Kidney (tissue), 22 donors: ENCODE measurements at places on chromosomes 1 and 21. TPM values are rescaled to one million over a fixed set of nuclear protein-coding genes. Genes with fewer than 3 reads are reported as not detected.

SYT11 gene
- 16.8 TPM for total RNA-seq

LCE3E gene
- not detected for total RNA-seq

TCHH gene
- 0.13 TPM for total RNA-seq

TNFRSF18 gene
- 8.1 TPM for total RNA-seq

ACP6 gene
- 43.6 TPM for total RNA-seq

CHAF1B gene
- 2.5 TPM for total RNA-seq

CD1E gene
- total RNA-seq, result 3.5 TPM

- no peak for DNase-seq
These were observed 49.7 kb upstream of the RCC2 start for GRCh38 chr1:17488995-17489767.

DNA sequence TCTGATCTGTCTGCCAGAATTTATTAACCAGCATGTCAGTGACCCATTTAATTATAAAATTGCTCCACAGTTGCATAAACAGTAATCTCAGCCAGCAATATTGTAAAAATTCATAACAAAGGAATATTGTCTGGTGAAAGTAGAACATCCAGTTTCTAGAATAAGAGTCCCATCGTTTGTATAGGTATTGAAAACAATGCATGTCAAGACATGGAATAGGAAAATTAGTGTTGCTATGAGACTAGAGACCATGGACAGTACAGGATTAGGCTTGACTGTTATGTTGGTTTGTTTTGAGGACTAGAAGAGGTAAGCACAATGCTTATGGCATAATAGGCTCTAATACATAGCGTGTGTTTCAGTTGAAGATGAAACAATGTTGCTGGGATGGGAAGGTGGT is 37.1 kb downstream of the ATF6 start:
- no peak for DNase-seq

- peak; percentile 47 for DNase-seq
These were observed 1.4 kb downstream of the DESI2 start for GRCh38 chr1:244654108-244655038.

GRCh38 chr1:39085174-39085573 is 59.0 kb downstream of the NDUFS5 start:
- no peak for DNase-seq

DNA sequence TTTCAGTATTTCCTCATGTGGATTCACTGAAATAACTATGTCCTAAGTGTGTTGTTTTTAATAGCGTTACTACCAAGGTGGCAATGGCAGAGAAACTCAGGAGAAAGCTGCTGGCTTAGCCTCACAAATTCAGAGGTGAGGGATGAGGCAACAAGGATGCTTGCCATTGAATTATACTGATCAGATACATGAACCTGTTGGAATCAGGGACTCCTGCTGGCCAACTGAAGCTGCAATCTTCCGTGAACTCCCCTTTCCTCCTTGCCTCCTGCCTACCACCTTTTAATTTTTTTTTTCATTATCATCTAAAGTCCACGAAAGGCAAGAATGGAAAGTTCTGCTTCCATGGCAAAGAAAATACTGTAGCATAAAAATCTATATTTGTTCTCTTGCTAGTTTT is 254.7 kb downstream of the NFIA start:
- no peak for DNase-seq

DNA sequence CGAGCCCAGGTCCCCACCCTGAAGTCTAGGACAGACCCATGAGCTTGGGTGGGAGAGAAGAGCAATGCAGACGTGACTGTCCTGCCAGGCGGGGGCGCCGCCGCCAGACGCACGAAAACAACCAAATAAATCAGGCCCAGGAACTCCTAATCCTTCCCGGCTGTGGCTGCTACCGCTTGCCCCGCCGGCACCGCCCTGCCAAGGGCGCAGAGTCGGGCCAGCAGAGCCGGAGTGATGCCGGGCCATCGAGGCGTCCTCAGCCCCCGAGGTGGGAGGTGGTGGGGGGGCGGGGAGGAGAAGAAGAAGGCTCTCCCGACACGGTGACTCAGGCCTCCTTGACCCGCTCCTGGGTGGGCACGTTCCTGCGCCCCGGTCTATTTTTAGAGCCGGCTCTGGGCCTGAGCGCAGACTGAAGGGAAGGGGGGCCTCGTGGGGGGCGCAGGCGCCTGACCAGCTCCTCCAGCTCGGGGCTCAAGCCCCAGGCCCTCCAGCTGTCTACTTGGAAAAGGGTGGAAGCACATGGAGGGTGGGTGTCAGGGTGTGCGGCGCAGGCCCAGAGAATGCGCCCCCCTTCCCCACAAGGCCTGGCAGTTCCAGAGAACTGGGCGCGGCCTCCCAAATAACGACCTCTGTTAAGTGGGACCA is 10.7 kb upstream of the COL16A1 start:
- peak; percentile 58 for DNase-seq

DNA sequence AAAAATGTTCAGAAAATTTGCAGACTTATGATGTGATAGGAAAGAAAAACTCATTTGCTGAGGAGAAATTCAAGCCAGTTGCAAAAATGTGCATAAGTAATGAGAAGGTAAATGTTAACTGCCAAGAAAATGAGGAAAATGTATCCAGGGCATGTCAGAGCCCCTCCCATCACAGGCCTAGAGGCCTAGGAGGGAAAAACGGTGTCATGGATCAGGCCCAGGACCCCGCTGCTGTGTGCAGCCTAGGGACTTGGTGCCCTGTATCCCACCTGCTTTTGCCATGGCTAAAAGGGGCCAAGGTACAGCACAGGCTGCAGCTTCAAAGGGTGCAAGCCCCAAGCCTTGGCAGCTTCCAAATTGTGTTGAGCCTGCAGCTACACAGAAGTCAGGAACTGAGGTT is 214.0 kb upstream of the ADGRL4 start:
- no peak for DNase-seq

DNA sequence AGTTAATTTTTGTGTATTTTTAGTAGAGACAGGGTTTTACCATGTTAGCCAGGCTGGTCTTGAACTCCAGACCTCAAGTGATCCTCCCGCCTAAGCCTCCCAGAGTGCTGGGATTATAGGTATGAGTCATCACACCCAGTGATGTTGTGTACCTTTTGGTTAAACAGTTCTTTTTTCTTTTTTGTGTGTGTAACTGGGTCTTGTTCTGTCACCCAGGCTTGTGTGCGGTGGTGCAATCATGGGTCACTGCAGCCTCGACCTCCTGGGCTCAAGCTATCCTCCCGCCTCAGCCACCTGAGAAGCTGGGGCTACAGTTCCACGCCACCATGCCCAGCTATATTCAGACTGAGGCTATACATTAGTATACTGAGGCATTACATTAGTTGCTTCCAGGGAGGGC is 37.8 kb downstream of the GABPB2 start:
- DNase-seq, result no peak

DNA sequence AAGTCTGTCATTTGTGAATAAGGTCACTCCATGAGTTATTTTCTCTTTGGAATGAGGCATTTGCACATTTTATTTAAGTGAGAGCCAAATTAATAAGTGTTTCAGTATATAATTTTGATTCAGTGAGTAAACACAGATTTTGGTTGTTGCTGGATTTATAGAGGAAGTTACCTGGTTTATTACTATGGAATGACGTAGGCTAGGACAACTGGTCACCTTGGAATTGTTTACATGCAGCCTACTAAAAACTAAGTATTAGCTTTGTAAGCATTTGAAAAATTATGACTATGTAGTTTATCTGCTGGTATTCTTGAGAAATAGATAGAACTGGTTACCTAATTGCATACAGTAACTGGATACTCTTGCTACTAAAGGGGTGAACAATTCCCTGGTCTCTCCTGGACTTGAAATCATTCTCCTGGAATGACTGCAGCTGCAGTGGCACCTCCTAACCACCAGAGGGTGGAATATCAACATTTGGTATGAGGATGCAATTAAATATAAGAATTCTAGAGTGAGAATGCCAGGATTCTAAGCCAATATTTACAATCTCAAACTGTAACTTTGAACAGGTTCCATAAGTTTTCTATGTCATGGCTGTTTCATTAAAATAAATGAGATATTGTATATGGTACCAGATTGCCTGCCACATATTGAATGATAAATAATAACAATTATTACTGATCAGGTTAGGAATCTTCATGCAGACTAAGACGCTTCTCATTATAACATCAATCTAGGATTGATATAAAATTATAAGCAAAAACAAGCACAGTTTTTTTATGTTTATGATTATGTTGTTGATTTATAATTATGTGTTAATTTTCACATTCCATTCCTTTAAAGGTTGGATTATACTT is 3.5 kb upstream of the KRTAP27-1 start:
- DNase-seq, result peak; percentile 53

DNA sequence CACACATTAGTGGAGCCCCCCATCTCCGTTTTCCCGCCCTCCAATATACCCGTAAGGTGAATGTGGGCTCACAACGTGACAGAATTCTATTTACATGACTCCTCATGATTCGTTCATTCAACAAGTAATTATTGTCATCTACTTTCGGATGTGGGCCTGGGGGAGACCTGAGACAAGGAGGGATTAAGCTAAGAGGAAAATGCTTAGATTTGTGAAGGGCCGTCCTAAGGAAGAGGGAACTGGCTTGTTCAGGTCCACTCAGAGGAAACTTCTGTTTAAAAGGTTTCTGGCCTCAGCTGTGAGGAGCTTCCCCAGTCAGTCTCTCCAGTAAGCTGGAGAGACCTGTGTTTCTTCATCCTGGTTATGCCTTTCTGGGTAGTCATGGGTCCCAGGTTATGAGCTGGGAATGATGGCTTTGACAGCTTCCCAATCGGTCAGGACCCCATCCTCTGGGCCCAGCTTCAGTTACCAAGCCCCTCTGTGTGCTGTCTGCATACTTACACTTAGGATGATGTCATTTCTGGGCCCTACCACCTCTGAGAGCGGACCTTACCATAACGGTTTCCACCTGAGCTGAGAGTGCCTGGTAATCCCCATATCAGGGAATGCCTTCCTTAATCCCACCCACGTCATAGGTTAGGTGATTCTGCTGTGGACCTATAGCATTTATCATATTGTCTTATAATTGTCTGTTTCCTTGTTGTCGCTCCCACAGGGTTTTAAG is 687 bp upstream of the ERI3 start:
- DNase-seq, result no peak

- DNase-seq, result no peak
These were observed 24.0 kb downstream of the SOX13 start for GRCh38 chr1:204096931-204097330.

GRCh38 chr21:16841975-16842695 is 670.7 kb upstream of the CXADR start:
- no peak for DNase-seq

DNA sequence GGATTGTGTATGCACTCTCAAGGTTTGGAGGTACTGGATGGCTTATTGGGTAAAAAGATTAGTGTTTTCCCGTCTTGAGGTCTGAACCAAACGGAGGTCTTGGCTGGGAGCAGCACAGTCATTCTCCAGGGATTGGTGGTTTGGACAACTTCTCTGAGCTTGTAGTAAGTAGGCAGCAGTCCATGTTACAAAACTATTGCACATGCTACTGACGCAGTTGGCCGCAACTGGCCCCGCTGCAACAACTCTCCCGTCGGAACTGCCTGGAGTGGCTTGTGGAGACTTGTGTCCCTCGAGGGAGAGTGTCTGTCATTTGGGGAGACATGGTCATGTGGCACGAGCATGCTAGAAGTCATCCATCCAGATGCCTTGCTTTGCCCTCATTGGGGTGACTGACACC is 276.0 kb downstream of the TM2D1 start:
- DNase-seq, result peak; percentile 93

GRCh38 chr1:182890927-182891610 is 51.9 kb downstream of the DHX9 start:
- DNase-seq, result no peak

GRCh38 chr1:184843732-184844495 is 89.3 kb upstream of the EDEM3 start:
- no peak for DNase-seq

- peak; percentile 52 for DNase-seq
These were observed 22.3 kb upstream of the SNRPE start for GRCh38 chr1:203839081-203839480.

GRCh38 chr1:153799566-153800465 is 24.6 kb downstream of the SLC27A3 start:
- DNase-seq, result no peak

DNA sequence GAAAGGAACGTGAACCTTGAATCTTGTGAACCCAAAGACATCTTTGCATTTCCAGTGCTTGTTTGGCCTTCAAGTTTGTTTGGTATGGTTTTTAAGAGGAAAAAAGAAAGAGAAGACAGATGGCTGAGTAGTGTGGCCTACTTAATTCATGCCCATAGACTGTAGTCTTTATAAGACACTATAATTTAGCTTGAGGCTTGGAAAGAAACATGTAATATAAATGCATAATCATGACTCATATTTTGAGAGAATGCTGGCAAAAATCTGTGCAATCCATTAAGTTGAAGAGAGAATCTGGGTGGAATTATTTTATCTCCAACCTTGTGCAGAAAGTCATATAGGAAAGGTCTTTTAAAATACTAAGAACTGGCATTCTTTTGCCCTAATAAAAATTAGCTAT is 179.3 kb downstream of the SIPA1L2 start:
- no peak for DNase-seq

GRCh38 chr1:97254731-97255463 is 533.3 kb downstream of the PTBP2 start:
- no peak for DNase-seq

DNA sequence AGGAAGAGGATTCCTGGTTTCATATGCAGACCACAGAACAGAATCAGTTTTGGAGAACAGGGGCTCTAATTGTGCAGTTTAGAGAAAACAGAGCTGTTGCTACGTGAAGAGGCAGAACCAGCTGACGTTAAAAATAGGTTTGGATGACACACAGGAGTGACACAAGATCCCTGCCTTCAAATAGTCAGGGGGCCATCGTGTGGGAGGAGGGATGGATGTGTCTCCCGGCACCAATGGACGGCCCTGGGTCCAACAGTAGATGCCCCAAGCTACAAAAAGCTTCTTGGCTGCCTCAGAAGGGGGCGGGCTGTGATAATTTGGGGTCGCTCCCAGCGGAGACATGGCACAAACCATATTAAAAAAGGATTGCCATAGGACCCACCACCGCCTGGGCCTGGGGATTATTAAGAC is 87.8 kb downstream of the MRPL37 start:
- DNase-seq, result peak; percentile 68

DNA sequence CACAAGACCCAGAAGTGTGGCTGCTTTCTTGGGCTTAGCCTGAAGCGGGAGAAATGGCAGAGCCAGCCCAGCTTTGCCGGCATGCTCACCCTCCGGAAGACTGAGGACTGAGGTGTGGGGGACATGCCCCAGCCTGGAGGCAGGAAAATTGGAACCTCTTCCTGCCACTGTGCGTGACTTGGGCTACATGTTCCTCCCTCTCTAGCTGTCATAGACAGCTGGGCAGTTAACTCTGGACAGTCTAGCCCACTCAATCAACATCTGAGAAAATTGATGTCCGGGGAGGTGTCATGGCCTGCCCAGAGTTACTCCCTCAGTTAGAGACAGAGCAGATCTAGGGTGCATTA is 59.7 kb downstream of the UBE2T start:
- peak; percentile 55 for DNase-seq

DNA sequence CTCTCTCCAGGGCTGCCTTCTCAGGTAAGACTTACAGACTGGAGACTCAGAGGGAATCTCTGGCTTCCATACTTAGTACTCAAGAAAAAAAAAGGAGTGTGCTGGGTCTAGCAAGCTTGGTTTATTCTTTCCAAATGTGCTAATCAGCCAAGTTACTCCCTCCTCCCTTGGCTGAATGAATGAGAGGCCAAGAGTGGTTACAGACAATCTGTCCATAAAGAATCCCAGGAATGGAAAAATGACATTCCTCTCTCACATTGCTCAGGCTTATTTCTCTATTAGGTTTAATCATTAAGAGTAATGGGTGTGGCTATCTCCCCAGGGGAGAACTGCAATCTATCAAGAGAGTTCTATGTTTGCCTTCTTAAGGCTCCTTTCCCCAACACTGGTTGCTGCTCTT is 547.3 kb upstream of the PLXNA2 start:
- no peak for DNase-seq
